HepG2 (cell line): ENCODE measurements at places on chromosomes 3 and 15.

- DNase-seq: no peak
These were observed 196.9 kb upstream of the PRICKLE2 start for GRCh38 chr3:64422192-64422591.

GRCh38 chr15:77569729-77570125 lies 63.0 kb downstream of the LINGO1 start:
- DNase-seq: peak; percentile 44

DNA sequence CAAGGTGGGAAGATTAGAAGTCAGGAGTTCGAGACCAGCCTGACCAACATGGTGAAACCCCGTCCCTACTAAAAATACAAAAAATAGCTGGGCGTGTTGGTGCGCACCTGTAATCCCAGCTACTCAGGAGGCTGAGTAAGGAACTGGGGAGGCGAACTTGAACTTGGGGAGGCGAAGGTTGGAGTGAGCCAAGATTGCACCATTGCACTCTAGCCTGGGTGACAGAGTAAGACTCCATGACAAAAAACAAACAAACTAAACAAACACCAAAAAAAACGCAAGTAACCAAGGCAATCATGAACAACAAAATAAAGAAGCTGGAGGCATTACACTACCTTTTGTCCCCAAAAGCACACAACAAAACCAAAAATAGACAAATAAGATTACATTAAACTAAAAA lies 547.3 kb upstream of the GBE1 start:
- peak; percentile 12 for DNase-seq

GRCh38 chr3:197791892-197792647 lies 1.0 kb downstream of the LRCH3 start:
- DNase-seq: no peak

DNA sequence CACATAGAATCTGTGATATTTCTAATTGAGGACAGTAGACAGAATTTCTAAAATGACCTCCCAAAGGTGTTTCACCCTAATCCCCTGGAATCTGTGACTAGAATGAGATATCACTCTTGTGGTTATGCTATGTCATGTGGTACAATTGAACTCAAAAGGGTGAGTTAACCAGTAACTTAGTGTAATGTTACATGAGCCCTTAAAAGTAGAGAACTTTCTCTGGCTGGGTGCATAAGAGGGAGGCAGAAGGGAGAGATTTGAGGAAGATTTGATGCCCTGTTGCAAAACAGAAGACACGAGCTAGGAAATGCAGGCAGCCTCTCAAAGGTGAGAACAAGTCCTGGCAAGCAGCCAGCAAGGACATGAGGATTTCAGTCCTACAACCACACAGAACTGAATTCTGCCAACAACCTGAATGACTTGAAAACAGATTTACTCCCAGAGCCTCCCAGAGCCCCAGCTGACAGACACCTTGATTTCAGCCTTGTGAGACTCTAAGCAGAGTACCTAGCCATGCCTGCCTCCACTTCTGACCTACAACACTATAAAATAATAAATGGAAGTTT lies 160.3 kb downstream of the MTHFS start:
- DNase-seq: no peak

DNA sequence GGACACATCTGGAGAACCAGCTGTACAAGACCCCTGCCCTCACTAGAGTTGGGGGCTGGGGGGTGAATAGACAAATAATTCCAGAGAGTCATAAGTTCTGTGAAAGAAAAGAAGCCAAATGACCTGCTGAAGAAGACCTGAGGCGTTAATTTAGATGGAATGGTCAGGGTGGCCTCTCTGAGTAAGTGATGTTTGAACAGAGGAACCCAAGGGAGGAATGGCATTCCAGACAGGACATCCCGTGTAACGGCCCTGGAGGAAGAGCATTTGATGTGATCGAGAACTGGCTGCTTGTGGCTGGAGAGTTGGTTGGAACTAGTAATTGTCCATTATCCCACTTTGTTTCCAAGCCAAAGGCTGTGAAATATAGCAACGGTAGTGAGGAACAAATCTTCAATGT lies 1.7 kb downstream of the NR2C2 start:
- no peak for DNase-seq

- no peak for DNase-seq
These were observed 26.5 kb upstream of the P2RY12 start for GRCh38 chr3:151410891-151411559.

- no peak for DNase-seq
These were observed 1076.3 kb upstream of the EPHA6 start for GRCh38 chr3:95738045-95738444.

DNA sequence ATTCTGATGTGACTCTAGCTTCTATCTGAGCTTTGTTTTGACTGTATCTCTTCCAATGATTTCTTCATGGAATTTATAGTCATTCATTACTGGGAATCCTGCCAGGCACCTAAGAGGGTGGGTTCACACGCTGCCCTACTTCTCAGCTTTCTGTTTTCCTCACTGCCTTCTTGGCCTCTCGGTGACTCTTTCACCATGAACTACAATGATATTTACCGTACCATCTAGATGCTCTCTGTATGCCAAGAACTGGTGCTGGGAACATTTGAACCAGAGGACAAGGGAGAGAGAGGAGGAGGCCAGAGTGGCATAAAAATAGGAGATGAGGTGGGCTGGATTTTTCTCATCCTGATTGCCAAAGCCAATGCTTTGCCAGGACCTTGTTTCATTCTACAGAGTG lies 280.0 kb upstream of the P2RY1 start:
- DNase-seq: no peak

- no peak for DNase-seq
These were observed 67.8 kb downstream of the UBP1 start for GRCh38 chr3:33372218-33373081.

DNA sequence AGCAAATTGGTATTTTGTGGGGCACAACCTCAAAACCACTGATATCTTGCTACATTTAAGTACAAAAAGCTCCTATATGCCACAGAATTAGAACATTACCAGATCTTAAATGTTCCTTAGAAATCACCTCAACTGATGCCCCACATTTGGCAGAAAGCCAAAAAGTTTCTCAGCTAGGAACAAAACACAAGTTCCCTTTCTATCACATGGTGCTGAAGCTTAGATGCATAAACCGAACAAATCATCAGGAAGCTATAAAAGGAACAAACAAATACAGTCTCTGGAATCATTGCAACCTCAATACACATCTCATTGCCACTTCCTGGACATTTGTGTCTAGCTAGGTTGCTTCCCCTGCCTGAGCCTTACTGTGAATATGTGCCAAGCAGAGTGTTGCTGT lies 492.6 kb downstream of the LPP start:
- no peak for DNase-seq

DNA sequence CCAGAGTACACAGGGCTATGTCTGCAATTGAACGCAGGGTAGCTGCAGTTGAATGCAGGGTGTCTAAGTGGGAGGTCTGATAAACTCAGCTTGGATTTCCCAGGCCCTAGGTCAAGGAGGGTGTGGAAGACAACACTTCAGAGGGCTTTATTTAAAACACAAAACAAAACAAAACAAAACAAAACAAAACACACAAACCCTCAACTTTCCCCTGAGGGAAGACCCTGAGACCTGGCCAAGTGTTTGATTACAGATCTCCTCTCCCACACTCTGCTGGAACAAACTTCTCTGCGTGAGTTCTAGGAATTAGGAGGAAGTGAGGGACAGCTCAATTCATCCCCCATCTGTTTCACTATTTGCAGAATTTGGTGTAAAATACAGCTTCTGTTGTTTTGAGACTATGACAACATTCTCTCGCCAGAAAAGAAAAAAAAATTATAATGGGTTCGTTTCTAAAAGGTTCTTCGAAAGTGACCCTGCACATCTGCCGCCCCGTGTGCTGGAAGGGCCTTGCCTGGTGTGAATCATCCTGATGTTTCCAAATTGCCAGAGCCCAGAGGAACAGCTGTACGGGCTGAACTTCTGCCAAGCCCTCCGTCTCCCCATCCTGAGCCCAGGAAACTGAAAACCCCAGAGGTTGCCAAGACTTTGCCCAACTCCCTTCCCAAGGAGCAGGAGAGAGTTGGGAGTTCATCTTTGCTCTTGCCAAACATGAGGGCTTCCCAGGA lies 73.3 kb upstream of the RAD18 start:
- DNase-seq: no peak

DNA sequence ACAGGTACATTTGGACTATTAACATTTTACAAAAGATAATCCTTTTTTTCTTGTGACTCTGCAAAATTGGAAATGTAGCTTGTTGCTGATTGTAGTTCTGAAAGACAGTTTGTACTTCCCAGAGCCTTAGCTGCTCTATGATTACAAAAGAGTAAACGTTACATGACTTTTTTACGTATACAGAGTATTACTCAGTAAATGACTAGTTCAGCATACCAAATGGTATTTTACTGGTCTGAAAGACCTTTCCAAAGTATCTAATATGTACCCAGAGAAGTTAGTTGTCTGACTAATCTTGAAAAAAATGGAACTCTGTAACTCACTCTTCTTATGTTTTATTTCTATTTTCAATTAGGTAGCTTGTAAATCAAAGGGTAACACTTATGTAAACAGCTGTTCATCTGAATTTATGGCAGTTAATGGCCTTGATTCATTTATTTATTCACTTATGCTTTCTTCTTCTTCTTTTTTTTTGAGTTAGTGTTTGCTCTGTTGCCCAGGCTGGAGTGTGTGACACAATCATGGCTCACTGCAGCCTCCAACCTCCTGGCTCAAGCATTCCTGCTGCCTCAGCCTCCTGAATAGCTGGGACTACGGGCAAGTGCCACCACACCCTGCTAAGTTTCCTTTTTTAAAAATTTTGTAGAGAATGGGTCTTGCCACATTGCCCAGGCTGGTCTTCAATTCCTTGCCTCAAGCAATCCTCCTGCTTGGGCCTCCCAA lies 151.7 kb downstream of the C3orf38 start:
- DNase-seq: no peak

DNA sequence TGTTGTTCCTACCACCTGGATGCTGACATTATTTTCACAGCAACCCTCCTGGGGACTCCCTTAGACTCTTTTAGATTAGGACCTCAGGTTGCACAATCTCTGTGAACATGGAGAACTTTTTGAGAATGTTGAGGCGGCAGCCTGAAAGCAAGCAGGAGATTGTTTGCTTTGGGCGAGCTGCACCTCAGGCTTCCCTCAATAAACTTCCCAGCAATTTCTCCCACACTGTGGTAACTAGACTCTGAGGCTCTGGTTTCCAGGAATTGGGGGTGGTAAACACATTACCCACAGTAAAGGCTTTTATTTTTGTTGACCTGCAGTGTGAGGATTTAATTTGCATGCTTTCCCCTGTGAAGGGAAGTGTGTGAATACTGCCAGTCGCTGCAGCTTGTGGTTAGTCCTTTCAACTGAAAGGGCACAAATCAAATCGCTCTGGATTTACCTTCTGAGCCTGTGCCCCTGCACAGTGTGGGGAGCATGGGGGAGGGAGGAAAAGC lies 35.2 kb upstream of the SIAH2 start:
- peak; percentile 49 for DNase-seq

DNA sequence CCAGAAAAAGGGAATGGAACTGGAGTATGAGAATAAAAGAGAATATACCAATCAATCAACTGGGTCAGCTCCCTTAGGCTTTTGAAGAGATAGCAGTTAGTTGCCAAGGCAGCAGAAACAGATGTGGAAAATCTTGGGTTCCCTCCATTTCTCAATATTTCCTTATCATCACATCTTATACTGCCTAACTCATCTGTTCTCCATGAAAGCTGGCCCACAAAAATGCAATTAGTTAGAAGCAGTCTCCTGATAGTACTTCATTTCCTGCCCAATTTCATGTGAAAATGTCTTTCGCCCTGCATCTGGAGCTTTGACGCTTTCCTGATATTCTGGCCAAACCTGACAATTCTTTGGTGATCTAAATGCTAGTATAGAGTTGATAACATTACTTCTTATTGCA lies 30.1 kb upstream of the SPTSSB start:
- DNase-seq: no peak

DNA sequence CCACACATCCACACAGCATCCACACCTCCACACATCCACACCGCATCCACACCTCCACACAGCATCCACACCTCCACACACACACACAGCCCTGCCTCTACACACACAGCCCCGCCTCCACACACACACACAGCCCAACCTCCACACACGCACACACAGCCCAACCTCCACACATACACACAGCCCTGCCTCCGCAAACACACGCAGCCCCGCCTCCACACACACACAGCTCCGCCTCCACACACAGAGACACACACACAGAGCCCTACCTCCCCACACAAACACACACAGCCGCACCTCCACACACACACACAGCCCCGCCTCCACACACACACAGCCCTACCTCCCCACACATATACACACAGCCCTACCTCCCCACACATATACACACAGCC lies 4.7 kb downstream of the MESP1 start:
- no peak for DNase-seq

DNA sequence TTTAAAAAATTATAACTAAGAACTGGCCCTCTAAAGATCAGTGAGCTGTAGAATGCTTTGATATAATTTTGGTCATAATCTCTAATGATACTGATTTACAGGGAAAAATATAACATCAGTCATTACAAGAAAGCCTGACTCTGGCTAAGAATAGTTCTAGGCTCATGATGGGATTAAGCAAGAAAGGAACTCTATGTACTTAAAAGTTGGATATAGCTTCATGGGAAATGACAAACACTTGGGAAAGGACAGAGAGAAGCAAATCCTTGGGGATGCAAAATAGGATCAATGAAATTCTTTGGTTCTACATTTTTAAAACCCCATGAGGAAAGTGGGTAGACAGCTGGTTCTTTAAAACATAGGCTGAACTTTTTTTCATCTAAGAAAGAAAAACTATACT lies 472.7 kb upstream of the NR2F2 start:
- no peak for DNase-seq

DNA sequence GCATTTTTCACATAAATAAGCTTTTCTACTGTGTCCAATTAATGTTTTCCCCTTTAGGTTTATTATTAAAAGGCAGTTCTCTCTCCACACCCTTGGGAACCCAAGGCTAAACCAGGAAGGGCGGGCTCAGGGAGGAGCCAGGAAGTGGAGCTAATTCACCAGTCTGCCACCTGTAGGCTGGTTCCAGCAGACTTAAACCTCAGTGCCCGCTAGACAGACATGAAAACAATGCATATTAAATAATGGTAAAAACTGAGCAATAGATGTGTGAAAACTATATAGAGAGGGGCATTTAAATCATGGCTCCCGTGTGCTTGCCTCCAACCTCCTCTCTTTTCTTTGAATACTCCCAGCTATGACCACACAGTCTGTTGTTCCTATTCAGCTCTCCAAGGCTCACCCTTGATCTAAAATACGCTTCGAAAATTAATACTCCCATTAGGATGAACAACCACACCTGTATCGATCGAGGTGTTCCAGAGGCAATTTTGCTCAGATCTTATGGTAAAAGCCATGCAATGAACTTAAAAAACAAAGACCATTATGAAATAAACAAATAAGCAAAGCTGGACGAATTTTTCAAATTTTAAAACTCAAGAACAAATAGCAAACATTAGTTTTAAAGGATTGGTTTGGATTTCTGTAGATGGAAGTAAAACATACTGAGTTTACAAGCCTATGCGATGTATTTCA lies 253.3 kb downstream of the TJP1 start:
- peak; percentile 23 for DNase-seq

GRCh38 chr15:77163781-77164384 lies 93.0 kb upstream of the TSPAN3 start:
- DNase-seq: no peak

DNA sequence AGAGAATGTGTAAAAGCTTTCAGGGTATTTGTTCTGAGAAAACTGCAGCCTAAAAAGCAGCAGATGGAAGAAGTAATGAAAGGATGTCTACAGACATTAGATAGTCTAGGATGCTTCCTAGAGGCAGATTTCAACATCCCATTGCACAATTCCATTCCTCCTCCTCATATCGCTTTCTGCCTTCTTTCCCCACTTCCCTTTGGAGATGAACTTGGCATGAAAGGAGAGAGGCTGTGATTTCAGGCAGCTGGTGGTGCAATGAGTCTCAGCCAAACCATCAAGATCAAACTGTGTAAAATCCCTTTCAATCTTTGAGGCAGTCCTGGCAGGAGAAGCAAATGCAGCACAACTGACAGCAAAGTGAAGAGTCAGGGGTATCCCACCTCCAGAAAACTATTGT lies 438.7 kb upstream of the KCNMB2 start:
- no peak for DNase-seq
